ENCODE measurements at places on chromosomes 4 and X.

- DNase-seq: no peak
Measured at GRCh38 chr4:106104276-106104675, 209.0 kb downstream of the NPNT start.

DNA sequence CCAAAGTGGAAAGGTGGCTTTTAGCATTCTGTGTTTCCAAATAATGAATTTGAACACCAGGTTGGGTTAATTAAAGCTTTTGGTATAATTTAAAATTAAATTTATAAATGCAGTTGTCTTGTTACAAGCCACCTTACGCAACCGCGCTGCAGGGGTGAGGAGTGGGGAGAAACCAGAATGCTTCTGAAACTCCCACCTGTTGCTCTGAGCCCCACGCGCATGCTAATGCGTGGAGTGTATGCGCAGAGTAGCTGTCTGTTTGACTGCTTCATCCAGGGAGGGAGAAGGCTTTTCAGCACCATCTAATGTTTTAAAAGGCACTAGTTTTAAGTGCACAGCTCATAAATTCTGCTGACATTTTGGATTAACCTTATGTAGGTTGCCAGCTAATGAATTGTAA, 12.5 kb downstream of the OGT start:
- DNase-seq: no peak

- DNase-seq: no peak
Measured at GRCh38 chr4:40455340-40455902, 120.3 kb downstream of the CHRNA9 start.

DNA sequence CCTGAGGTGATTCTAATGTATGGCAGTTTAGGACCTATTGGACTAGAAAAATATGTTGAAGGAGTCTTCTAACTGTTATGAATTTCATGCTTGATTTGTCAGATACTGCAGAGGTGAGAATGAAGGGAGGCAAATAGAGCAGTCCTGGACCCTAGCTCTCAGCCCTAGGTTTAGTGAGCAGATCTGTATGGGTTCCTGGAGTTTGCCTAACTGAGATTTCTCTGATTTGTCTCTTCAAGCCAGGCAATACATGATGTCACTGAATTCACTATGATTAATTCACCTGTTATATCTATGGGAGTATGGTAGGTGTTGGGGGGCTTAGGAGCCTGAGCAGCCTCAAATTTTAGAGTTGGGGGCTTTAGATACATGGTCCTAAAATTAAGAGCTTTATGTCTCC, 2.6 kb downstream of the MND1 start:
- no peak for DNase-seq
